Right lobe of liver (tissue), 6 donors: ENCODE measurements at places on chromosomes 4 and X. TPM values are rescaled to one million over a fixed set of nuclear protein-coding genes. Genes with fewer than 3 reads are reported as not detected.

The PABPC1L2A gene
- not detected for total RNA-seq

The NEIL3 gene
- total RNA-seq: 0.87 TPM

The PAGE1 gene
- total RNA-seq: not detected

The ASMT gene
- total RNA-seq: not detected

The OFD1 gene
- 9.5 TPM for total RNA-seq

The PCDH11X gene
- total RNA-seq: not detected

The FHDC1 gene
- 0.12 TPM for total RNA-seq

The MYOZ2 gene
- total RNA-seq: not detected

The NDP gene
- total RNA-seq: not detected
